ENCODE measurements at places on chromosomes 2 and 18.

- no peak for DNase-seq
Measured at GRCh38 chr2:235278771-235279355, 215.0 kb upstream of the AGAP1 start.

DNA sequence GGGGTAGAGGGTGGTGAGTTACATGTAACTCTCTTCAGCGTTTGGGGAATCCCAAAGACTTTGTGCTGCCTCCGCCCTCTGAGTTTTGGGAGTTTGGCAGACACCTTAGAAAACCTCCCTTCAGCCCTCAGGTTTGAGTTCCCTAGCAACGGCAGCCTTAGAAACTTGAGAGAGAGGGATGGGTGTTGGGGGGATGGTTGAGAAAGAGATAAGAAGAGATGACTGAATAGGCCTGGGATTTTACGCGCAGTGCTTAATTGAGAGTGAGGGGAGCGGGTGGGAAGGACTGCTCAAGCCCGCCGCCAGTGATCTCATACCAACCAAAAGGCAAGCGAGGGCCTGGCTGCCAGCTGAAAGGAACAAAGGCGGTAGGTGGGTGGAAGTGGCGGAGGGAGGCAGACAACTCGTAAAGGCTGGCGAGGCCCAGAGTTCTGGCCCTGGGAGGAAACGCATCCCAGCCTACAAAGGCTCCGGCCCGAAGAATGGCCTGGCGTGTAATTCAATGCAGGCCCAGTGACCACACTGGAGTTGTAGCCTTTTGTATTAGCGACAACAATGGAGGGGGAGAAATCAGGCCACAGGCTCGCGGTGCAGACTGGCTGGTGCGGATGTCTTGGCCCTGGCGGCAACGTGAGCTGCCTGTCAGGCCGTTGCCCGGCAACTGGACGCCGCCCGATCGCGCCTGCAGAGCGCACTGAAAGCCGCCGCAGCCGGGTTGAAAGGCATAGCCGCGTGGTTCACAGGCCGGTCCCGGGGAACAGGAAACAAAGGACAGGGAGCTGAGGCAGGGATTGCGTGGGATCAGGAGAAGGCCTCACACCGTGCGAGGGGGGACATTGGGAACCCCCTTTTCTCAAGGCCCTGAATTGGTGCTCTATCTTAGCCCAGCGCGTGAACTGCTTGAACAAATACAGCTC is 39.9 kb upstream of the DARS1 start:
- peak; percentile 72 for DNase-seq

DNA sequence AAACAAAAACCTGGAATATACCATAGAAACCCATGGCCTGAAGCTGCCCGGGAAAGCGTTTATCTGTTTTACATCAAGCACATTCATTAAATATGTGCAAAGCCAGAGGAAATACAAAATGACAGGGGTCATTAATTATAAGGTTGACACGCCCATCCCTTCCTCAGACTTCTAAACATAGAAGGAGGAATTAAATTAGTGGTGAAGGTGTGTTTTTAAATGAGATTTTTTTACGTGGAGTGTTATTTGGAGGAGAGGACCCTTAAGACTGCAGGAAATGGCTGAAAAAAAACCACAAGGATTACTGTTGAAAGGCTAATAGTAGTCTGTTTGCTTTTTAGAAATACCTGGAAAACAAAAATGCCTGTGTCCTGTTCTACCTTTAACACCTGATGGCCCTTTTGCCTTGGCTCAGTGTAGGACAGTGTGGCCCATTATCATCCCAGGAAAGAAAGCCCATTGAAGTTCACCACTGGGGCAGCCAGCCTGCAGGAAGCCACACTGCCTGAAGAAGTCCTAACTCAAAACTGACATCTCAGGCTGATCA is 123.2 kb downstream of the EPHA4 start:
- DNase-seq: no peak

DNA sequence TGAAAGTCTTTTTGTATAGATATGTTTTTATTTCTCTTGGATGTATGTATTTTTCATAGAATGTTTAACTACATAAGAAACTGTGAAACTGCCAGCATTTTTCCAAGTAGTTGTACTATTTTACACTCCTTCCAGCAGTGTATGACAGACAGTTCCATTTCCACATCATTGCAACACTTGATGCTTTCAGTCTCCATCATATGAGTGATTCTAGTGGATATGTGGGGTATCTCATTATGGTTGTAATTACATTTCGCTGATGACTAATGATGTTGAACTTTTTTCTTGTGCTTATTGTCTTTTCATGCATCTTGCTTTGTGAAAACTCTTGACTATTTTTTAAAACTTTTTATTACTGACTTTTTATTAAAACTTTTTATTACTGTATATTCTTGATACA is 101.4 kb downstream of the ARHGAP28 start:
- DNase-seq: no peak

DNA sequence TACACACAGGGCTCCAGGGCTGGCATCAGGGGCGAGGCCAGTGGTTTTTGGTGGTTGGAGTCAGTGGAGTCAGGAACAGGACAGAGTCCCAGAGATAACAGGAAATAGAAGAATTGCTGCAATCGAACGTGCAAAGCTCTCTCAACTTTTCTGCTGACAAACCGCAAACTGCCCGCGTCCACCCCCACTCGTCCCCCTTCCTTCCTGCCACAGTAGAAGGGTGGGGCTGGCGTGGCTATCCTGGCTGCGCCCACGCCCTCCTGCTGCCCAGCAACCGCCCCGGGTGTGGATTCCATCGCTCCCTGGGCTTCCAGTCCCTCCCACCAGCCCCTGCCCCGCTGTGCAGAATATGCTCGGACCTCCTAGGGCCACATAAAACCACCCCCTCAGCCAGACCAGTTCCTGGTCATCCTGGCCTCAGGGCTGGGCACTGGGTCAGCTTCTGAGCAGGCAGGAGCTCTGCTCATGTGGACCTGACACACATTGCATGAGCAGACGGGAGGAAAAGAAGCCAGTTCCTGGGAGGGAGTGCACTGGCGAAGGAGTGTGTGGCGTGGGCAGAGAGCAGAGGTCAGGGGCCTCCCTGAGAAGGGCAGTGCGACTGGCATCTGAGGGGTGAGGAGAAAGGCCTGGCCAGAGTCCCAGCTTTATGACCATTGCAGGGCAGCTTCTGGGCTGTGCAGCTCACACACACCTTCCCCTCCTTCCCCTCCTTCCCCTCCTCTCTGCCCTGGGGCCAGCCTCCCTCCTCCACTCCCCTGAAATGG is 85.4 kb upstream of the ATG16L1 start:
- DNase-seq: peak; percentile 8

DNA sequence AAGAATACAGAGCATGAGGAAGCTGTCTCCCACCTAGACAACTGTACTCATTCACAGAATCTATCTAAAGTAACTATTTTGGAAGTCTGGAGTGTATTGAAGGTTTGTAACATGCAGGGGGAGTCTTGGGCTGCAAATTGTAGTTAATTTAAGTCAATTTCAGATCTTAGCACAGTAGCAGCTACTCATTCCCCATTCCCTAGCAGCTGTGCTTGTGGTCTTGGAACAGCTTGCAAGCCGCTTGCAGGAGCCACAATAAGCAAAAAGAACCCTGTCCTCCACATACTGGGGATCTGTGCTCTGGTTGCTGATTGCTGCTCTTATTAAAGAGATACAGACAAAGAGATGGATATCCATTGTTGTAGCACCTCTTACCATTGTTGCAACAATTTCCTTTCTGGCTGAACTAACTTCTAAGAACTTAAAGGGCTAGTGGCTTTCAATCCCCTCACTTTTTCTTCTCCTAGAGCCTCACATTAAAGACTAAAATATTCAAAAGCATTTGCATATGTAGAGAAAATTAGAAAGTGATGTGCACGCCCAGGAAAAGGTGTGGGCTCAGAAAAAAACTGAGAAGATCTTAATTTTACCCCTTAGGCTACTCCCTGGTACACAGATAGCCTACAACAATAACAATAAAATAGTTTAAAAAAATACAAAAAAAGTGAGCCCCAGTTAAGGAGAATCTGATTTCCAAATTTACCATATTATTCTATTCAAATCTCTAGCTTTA is 1775.1 kb upstream of the PIK3C3 start:
- DNase-seq: no peak

- no peak for DNase-seq
Measured at GRCh38 chr2:239589270-239589825, 188.5 kb upstream of the HDAC4 start.

DNA sequence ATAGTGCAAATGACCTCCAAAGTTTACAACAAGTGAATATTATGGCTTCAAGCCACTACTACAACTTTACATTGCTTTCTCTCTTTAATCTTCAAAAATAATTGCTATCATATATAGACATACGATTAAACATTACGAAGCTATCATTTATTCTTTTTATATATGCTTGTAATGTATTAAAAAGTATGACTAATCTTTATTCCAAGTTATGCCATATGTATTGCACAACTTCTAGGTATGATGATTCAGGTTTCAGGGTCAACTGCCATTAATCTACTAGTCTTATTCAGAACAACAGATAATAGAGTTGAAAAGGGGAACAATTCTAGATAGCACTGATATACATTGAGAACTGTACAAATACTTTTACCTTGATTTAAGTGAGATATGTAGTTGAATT is 506.2 kb upstream of the TMEFF2 start:
- DNase-seq: no peak

- peak; percentile 78 for DNase-seq
Measured at GRCh38 chr2:172285010-172285621, 142.3 kb upstream of the ITGA6 start.

DNA sequence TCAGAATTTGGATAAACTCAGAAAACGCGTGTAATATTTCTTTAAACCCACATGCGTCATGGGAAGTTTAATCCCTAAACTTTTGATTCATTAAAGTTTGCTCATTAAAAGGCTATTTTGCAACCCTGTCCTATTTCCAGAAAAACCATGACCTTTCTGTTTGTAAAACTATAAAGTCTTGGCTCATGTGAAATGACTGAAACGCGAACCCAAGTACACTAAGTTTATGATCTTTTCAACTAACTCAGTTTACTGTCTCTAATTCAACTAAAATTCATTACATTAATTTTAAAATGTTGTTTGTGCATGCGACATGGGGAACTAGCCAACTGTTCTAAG is 3.9 kb upstream of the RPL31 start:
- DNase-seq: no peak

DNA sequence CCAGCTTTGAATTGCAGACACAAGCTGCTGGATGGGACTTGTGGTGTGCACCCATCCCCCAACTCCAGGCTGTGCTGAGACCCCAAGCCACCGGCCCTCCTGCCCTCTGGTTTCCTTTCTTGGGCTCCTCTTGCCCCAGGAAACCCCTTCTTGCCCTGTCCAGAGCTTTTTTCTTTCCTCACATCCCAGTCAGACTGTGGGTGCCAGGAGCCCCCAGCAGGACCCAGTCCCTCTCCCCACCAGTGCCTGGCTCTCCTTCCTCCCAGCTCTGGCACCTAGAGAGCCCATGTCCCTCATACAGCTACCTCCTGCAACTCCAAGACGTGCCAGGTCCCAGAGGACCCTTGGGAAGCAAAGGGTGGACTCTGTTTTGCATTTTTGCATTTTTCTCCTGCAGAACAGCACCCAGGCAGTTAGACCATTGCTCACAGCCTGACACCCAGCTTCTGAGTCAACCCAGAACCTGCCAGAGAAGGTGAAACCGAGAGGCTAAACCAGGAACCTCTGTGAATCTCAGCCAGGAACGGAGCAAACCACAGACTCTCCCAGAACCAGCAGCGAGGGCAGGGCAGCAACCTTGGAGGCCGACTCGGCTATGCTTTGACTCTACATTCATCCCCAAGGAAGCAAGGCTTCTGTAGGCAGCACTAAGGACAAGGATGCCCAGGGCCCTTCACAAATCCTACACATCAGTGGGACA is 221.1 kb downstream of the ANAPC1 start:
- peak; percentile 8 for DNase-seq

- DNase-seq: no peak
Measured at GRCh38 chr2:128642821-128643220, 324.2 kb upstream of the HS6ST1 start.

DNA sequence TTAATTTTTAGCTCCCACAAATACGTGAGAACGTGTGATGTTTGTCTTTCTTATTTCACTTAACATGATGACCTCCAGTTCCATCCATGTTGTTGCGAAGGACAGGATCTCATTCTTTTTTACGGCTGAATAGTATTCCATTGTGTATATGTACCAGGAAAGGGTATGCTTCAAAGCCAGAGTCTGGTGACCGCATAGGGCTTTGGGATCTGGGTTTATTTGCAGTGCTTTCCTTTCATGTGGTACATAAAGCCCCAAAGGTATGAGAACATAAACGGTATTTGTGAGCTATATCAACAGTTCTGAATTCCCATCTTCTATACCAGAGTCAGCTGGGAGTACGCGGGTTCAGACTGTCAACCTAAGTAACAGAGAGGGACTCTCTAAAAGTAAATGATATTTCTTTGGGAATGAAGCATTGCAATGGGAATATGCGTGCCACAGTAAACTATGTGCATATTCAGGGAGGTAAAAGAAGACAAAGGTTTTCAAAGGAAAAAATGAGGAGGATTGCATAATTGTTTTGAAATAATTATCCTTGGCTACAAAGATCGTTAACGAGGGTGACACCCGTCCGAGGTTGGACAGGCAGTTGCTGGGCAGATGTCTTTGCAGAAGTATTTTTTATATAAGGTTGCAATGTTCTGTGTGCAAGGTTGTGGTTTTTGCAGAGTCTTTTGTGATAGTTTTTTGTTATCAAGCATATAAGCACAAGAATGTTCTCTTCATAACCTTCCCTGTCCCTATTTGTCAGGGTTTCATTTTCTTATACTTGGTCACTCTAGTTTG is 24.4 kb downstream of the CRYGD start:
- DNase-seq: no peak

GRCh38 chr18:76391038-76391437 is 104.0 kb downstream of the ZNF516 start:
- no peak for DNase-seq

DNA sequence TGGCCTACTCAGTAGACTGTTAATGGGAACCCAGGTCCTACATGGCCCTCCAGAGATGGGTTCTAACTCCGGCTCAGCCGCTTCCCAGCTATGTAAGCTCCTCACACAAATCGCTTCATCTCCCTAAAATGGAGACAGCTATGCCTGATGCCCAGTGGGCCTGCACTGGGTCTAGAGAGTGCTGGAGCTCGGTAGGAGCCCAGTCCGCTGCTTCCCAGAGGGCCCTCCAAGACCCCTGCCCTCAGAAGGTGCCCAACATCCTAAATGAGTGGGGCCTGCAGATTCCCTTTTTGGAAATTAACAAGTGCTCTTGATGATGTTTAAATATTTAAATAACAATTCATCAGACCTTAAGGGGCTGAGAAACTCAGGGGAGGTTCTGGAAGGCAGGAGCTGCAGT is 47.1 kb downstream of the HS1BP3 start:
- DNase-seq: no peak

DNA sequence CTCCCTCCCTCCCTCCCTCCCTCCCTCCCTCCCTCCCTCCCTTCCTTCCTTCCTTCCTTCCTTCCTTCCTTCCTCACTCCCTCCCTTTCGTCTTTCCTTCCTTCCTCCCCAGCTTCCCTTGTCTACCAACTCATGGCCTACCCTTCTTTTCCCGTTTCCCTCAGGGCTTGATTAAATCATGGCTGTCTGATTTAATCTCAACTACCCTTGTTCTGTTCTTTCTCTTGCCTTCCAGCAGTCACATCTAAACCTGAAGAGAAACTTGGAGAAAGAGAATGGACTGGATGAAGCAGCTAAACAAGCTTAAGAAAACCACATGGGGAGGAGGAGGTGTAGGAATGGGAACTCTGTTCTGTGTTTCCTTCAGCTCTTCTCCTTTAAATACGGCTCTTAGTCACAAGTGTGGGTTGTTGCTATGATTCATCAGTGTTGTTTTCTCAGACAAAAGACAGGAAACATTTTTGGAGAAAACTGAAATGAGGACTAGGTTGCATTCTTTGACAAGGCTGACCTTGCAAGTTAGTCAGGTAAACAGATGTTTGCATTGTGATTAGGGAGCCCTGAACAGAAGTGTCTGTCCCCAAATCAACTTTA is 177.9 kb downstream of the LRRTM1 start:
- peak; percentile 48 for DNase-seq

All from fibroblast of skin of back (primary cell).